ENCODE measurements at places on chromosomes 16 and 17. TPM values are rescaled to one million over a fixed set of nuclear protein-coding genes. Genes with fewer than 3 reads are reported as not detected.
A peak's percentile ranks its signal among the peaks of the same experiment; 100 is the strongest.

TBC1D3 gene
- not detected for total RNA-seq

GRCh38 chr16:48432136-48432535 lies 46.9 kb upstream of the SIAH1 start:
- no peak for DNase-seq

GRCh38 chr17:1031711-1032110 lies 34.8 kb downstream of the TIMM22 start:
- DNase-seq: peak; percentile 91

DNA sequence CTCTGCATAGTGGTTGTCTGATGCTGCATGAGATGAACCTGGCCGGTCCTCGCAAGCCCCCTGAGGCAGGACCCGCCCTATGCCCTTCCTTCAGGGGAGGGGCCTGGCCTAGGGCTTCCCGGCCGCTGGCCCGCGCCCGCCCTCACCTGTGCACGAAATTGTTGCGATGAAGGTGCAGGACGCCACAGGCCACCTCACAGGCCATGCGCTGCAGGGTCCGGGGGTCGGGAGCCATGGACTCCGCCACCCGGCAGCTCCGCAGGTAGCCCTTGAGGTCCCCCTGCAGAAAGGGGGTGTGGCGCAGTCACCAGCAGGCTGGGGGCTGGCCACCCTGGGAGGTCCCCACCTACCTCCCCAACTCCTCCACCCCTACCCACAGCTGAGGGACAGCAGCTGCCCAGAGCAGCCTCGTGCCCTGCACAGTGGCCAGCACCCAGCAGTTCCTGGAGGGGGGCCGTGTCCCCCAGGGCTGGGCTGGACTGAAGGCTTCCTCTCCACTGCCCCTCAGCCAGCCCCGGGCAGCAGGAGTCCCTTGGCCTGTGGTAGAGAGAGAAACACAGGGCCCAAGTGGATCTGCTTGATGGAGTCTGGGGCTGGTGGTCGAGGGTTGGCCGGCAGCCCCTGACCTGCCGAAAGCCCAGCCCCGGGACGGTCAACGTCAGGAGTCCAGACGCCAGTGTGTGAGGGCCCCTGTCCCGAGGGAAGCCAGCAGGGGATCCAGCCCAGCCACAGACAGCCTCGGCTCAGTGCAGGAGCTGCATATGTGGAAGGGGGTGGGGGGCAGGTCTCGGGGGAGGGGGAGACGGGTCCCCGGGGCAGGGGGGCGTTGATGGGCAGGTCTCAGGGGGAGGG lies 38.8 kb upstream of the PVALEF start:
- no peak for DNase-seq

PRSS36 gene
- total RNA-seq: 8.8 TPM

DNA sequence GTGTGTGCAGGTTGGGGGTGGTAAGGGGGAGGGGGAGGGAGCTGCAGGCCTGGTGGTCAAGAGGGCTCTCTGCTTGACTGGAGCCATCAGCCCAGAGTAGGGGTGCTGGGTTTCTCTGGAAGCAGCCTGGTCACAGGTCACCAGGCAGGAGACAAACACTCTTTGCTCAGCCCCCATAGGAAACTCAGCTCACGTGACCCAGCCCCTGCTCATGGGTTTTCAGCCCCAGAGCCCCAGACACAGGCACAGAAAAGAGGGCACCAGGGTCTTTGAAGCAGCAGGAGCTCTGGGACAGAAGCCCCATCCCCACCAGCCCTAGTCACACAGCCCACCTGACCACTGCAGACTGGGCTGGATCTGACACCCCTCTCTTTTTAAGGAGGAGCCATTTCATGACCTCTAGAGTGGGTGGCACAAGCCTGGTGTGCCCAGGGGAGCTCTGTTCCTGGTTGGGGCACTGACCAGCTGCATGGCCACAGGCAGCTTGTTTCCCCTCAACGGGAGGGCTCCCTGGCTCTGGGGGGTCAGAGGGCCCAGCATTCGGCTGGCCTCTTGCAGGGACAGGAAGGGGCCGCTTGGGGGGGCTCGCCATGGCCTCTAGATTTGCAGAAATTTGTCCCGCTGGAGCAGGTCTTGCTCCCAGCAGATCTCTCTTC lies 13.8 kb upstream of the CD79B start:
- DNase-seq: no peak

GRCh38 chr17:57705921-57706695 lies 39.0 kb downstream of the CCDC182 start:
- no peak for DNase-seq

IRF8 gene
- 12.5 TPM for total RNA-seq

Measured in aorta (tissue), 5 donors.